ENCODE measurements at places on chromosomes 4 and X.

GRCh38 chrX:20743046-20743445, 476.3 kb upstream of the RPS6KA3 start:
- DNase-seq, result no peak

DNA sequence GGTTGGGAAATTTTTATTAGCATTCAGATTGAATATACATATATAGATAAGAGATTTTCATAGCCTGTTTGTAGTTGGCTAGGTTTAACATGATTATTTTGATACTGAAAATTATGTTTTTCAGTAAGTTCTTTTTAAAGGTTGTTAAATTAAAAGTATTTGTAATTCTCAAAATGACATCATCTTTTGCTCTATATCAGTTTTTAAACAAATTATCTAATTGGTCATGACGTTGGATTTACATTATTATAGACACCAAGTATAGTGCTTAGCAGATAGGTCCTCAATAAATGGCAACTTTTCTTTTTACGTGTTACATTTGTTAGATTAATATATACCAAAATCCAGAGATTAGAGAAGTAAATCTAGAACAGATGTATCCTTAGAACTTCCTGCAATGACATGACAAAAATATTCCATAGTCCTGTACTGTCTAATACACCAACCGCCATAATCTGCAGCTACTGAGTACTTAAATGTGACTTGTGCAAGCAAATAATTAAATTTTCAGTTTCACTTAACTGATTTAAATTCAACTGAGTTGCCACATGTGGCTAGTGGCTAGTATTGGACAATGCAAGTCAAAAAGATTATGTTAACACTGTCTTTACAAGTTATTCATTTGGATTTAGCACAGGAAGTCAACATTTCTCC, 1613.1 kb upstream of the TENM3 start:
- DNase-seq, result no peak

GRCh38 chr4:24228692-24229091, 338.8 kb upstream of the PPARGC1A start:
- no peak for DNase-seq

DNA sequence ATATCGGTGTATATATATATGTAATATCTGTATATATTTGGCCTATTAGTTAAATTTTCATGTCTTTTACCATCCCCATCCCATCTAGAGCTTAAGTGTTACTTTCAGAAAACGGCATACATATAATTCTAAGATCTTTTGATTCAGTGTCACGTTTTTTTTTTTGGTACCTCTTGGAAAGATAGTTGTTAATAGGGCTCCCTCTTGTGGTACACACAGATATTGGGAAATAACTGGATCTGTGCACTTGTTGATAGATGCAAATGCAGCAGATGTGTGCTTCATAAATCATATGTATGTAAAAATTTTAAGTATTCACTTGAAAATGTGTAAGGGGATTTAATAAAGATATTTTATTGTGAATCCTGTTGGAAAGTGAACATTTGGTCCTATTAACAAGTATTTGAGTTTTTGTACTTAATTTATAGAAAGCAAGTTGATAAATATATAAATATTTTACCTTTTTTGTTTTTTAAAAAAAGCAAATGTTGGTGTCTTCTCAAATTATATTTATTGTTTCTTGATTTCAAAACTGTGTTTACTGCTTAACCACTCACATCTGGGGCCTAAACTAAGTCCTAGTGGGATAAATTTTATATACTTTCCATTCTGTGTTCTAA, 74.7 kb downstream of the PAQR3 start:
- peak; percentile 61 for DNase-seq

DNA sequence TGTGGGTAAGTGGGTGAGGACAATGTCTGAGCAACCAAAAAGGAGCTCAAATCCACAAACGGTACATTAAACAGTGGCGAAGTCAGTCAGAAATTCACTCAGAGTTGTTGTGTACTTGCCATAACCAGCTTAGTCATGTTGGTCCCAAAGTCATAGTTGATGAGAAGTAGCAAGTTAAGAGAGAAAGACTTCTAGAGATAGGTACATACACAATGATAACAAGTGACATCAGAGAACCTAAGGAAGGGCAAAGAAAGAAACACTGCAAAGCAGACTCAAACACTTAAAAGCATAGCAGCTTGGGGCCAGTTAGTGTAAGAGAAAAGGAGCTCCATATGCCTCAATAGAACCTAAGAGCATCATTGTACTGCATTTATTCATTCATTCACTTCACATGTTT, 30.2 kb downstream of the DYNLT3 start:
- DNase-seq, result no peak

DNA sequence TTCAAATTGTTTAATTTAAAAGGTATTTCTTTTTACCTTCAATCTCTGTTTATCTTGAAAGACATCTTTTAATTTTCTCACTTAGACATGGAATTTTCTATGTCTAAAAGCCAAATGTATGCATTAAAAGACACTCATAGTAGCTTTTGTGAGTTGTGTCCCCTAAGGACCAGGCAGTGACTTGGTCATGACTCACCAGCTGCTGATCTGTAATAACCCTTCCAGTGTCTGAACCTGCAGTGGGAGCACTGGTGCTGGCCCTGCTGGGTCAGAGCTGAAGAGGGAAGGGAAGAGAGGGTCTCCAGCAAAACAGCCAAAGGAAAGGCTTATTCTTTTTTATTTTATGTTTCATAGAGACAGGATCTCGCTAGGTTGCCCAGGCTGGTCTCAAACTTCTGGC, 31.1 kb upstream of the SH3D19 start:
- DNase-seq, result peak; percentile 63

- no peak for DNase-seq
These were observed 70.9 kb upstream of the UGT2B7 start for GRCh38 chr4:69025191-69025998.

DNA sequence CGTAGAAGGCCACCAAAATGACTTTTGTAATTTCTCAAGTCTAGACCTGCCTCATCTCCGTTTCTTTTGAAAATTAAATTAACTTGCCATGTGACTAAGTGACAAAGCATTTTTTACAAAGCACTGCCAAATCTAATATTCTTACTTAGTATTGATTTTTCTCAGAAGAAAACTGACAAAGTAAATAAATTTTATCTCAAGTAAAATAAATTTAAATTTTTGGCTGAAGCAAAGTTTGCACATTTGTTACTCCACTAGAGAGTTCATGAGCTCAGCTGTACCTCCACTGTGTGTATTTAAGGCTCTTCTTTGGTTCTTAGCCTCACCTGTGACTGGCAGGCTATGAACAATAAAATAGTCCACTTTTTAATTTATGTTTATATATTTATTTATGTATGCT, 441.1 kb upstream of the PCDH10 start:
- DNase-seq, result no peak

DNA sequence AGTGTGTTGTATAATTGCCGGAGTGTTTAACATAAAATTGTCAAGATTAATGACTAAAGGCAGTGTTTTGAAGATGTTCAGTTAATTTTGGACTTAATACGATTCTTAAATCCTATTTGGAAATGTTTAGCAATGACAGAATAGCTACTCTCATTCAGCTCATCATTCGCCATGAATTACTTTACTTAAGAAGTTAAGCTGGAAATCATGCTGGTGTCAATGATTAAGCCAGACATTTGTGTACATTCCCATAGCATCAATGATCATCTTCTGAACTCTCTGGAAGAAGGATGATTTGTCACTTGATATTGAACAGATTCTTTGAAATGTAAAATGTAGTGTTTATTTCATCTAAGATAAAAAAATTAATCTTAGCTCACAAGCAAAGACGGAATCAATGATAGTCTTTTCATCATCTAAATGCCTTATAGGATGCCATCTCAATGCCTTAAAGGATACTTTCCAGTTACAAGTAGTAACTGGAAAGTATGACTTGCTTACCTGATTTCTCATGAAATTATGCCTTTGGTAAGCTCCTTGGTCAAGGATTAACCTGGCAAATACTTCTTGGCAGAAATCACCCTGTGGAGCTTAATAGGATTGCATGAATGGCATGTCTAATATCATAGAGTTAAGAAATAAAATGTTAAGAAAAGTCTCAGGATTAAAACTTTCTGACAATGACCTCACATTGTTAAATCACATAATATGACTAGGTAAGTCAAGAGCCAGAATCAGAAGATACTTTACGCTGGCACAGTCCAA, 515.5 kb upstream of the AGA start:
- DNase-seq, result no peak

- DNase-seq, result peak; percentile 63
These were observed 657 bp upstream of the ANKRD50 start for GRCh38 chr4:124713185-124713592.

DNA sequence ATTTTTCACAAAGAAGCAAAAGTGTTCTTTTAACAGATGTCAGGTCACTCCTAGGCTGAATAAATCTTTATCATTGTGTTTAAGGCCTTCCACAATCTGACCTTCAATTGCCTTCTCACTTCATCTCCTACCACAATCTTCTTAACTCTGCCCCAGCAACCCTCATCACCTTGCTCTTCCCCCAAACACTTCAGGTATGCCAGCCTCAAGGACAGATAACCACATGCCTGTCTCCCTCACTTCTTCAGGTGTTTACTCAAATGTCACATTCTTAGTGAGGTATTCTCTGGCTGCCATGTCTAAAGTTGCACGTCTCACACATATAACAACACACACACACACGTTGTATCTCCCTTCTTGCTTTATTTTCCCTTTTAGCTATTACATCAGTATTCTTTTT, 146.5 kb downstream of the ANKRD50 start:
- no peak for DNase-seq

GRCh38 chr4:41156574-41156973, 57.8 kb downstream of the APBB2 start:
- peak; percentile 53 for DNase-seq

- no peak for DNase-seq
These were observed 180.5 kb downstream of the EFHC2 start for GRCh38 chrX:44162964-44163475.

DNA sequence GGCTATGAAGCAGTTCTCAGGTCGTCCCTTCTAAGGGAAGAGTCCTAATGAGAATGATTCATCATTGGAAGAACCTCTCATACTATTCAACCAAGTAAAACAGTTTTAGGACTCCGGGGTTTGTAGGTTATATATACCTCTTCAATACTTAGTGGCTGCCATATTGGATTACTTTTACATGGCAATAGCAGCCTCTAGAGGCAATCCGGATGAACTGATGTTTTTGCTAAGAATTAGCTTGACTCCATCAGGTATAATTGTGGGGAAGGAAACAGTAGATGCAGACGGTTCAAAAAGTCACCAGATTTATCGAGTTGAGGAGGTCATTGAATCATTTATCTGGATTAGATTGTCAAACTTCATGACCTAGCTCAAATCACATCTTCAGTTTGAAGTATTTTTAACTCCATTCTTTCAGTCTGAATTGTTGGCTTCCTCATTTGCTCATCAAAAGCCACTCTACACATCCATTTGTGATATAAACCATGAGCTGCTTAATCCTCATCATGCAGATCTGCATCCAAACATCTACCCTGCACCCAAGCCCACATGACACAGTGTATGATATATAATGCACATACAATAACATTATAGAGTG, 28.4 kb downstream of the GUCY1B1 start:
- DNase-seq, result peak; percentile 30

DNA sequence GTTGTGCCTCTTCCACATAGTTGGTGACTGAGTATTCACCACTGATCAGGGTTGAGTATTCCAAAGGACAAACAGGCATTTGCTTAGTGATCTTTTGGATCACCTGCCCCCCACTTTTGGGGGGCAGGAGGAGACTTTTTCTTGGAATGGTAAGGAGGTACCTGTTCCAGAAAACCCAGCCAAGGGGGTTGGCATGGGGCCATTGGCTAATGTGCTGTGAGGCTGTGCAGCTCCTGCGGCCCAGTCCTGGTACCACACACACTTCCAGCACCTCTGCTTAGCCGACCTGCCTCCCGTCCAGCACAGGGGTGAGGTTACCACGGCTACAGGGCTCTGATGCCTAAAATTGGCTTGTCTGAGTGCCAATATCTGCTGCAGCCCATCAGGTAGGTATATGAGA, 40.1 kb upstream of the MGST2 start:
- DNase-seq, result no peak

DNA sequence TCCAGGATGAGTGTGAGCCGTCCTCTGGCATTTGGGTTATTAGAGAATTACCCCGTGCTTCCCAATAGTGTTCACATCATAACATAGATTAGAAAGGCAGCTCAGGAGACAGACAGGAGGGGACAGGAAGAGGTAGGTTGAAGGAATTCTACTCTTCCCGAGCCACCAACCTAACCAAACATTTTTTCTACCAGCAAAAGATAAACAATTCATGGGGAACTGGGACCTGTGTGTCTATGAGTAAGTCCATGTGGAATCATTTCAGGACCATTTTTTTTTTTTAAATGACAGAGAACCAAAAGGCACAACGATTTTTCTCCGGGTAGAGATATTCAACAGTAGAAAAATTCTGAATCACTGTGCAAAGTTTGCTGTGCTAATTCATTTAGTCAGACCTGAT, 174.2 kb upstream of the ETNPPL start:
- DNase-seq, result no peak

DNA sequence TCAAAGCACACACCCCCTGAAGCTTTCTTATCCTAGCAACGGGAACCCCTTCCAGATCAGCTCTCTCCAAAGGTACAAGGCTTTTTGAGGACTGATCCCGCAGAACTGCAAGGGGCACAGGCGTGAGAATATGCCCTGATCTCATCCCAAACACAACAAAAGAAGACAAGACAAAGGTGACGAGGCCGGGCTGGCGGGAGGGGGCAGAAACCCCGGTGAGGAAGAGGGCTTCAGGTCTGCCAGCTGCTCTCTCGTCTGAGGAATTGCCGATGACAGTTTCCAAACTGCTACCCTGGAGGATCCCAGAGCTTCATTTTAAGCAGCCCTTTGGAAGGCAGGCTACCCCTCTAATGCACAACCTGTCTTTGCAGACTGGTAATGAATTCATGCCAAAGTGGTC, 3.4 kb downstream of the HCFC1 start:
- no peak for DNase-seq

GRCh38 chrX:110001740-110002299, 1.1 kb upstream of the TMEM164 start:
- DNase-seq, result no peak

- DNase-seq, result no peak
These were observed 125.9 kb downstream of the MFAP3L start for GRCh38 chr4:169900241-169900845.

DNA sequence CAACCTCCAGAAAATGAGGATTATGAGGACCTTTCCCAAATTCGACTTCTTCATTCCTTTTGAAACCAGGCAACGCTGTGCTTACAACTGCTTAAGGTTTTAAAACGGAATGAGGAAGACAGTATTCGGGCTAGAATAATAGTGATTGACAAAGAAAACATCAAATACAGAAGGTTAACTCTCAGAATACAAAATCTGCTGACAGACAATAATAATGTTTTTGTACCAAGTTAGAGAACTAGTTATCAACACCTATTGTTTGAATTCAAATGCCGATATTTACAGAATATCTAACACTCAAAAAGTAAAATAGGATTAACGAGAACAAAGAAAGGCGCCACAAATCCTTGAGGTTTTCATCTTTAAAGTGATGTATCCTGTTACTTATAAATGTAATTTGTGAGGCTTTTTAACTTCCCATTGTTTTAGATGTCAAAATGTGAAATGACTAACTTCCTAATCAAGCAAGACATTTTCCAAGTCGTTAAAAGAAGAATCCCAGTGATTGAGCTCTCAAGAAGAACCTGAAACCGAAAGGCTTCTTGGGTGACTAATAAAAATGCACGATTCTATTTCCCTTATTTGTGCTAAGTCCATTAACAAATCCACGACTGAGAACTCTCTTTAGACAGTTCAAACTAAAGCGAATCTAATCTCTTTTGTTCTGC, 118.3 kb downstream of the SORBS2 start:
- DNase-seq, result no peak

GRCh38 chrX:123927845-123928244, 33.7 kb upstream of the STAG2 start:
- no peak for DNase-seq

- DNase-seq, result peak; percentile 53
These were observed 94.7 kb upstream of the DIPK2B start for GRCh38 chrX:45295259-45295986.
